ENCODE measurements at places on chromosomes 5 and 9.
A peak's percentile ranks its signal among the peaks of the same experiment; 100 is the strongest.

GRCh38 chr9:75993434-75993833, 103.0 kb downstream of the PCSK5 start:
- ATAC-seq = no peak

DNA sequence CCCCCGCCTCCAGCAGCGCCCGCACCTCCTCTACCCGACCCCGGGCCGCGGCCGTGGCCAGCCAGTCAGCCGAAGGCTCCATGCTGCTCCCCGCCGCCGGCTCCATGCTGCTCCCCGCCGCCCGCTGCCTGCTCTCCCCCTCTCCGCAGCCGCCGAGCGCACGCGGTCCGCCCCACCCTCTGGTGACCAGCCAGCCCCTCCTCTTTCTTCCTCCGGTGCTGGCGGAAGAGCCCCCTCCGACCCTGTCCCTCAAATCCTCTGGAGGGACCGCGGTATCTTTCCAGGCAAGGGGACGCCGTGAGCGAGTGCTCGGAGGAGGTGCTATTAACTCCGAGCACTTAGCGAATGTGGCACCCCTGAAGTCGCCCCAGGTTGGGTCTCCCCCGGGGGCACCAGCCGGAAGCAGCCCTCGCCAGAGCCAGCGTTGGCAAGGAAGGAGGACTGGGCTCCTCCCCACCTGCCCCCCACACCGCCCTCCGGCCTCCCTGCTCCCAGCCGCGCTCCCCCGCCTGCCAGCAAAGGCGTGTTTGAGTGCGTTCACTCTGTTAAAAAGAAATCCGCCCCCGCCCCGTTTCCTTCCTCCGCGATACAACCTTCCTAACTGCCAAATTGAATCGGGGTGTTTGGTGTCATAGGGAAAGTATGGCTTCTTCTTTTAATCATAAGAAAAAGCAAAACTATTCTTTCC, 19.3 kb downstream of the CDKN2A start:
- peak; percentile 93 for ATAC-seq

DNA sequence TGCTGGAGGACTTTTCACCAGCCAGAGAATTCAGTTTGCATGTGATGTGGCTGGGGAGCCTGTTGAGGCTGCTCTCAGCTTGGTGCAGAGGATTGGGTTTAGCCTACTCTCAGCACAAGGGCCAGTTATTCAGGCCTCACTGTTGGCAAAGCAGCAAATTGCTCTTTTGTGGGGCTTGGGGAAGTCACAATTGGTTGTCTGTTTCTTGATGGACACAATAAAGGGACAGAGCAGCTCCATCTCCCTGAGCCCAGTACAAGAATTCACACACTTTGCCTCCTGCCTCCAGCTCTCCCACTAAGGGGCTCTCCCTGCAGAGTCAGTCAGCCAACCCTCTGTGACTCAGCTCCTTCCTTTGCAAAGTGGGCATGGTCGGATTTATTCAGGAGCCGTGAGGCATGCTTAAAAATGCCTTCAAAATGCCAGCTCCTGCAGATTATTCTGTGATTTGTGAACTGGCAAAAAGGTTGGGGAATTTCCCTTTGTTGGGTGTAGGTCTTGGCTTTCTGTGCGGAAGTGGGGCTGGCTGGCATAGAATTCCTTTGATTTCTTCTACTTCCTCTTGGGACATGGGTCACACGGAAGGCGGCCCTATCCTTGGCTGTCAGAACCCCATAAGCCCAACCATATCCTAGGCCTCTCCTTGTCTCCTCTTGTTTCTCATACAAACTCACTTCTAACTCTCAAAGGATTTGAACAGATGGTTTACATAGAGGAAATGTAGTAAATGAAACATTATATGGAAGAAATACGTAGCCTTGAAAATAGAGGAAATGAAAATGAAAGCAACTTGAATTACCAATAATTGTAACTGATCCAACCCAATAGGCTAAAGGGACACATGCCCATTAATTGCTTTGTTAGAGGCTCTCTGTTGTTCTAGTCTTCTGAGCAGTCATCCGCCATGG, 118.7 kb upstream of the CD180 start:
- ATAC-seq = peak; percentile 96

GRCh38 chr5:126449751-126450271, 26.6 kb downstream of the GRAMD2B start:
- ATAC-seq = peak; percentile 54

- no peak for ATAC-seq
Observed at GRCh38 chr5:81086881-81087281, 126.7 kb downstream of the RASGRF2 start.

GRCh38 chr9:127395497-127396252, 1.3 kb upstream of the SLC2A8 start:
- no peak for ATAC-seq

DNA sequence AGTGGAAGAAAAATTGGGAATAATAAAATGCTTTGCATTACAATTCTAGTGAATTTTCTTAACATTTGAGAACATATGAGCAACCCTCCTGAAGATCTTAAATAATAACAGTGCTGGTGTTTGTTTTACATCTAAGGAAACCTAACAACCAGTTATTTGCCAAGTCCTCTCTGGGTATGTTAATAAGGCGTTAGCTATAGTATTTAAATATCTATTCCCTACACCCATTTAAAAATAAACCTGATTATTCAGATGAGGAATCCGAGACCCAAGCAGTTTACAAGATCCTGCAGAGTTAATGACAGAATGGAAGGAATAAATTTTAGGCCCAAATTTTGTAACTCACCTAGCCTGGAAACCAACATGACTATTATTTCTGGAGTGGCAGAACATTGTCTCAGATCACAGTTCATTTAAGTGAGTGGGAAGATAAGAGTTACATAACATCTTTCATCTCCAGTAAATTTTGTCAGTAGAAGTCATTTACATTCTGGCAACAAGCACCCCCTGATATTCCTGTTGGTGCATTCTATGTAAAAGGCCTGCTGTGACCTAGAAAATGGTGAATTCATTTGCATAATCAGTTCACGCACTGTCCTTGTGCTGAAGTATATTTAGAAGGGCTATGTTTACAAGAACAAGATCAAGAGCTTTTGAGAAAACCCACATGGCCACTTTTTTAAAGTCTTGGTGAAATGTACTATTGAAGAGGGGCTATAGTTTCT, 148.2 kb downstream of the COX7C start:
- peak; percentile 87 for ATAC-seq
